Right lung (tissue), 10 donors: ENCODE measurements at places on chromosomes 3 and 15. TPM values are rescaled to one million over a fixed set of nuclear protein-coding genes. Genes with fewer than 3 reads are reported as not detected.

DNA sequence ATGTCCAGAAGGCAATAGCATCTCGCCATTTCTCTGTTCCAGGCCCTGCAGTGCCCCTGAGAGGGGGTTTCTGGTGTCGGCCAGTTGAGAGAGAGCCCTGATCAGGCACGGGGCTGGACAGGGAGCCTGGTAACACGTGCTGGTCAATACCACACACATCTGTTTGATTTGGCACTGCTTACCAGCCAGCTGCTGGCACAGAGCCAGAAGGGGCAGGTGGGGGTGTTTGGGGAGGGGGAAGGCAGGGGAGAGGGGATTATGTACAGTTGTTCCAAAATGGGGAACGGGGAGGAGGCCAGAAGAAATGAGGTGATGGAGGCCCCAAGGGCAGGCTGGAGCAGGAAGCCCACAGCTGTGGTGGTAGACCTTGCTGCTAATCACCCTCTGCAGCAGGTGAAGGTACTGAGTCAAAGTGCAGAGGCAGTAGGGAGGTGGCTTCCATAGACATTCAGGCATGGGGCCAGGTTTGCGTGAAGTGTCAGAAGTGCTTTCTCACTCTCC is 153.5 kb upstream of the LPP start:
- DNase-seq = no peak

DNA sequence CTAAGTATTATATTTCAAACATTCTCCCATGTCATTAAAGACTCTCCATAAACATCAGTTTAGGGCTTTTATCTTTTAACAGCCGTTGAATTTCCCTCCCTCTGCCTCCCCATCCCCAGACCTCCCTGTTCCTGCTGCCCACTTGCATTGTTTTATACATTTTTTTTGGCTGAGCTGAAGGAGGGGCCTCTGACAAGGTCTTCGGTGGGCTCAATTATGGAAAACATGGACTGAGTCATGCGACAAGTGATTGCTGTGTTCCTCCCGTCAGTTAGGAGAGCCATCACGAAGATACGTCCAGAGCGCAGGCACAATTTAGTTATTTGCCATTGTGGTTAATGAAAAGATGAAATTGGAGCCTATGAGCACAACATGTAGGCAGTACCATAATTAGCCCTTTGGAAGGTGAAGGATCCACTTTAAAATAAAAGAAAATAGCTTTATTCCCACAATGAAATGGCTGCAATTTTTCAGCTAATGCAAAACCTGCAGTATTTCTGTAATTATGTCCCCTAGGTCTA is 12.0 kb upstream of the NMNAT3 start:
- DNase-seq = no peak

GRCh38 chr15:82677720-82678323 is 30.7 kb upstream of the CPEB1 start:
- no peak for DNase-seq

Gene NPAP1
- polyA plus RNA-seq = 0.59 TPM

DNA sequence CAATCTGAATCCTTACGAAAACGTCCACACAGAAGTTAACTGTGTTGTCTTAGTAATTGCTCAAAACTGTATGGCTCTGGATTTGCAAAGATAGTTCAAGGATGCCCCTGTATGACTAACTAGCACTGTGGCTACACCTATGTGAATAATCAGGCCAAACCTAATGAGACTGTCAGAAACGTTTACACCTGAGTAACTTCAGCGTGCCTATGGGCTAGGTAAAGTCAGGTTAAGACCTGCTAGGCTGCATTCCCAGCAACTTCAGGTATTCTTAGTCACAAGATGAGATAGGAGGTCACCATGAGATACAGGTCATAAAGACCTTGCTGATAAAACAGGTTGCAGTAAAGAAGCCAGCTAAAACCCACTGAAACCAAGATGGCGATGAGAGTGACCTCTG is 87.8 kb upstream of the PLXND1 start:
- DNase-seq = no peak

Gene CMSS1
- 41.9 TPM for polyA plus RNA-seq

- DNase-seq = peak; percentile 9
Measured at GRCh38 chr3:33146791-33147445, 33.1 kb downstream of the CRTAP start.

DNA sequence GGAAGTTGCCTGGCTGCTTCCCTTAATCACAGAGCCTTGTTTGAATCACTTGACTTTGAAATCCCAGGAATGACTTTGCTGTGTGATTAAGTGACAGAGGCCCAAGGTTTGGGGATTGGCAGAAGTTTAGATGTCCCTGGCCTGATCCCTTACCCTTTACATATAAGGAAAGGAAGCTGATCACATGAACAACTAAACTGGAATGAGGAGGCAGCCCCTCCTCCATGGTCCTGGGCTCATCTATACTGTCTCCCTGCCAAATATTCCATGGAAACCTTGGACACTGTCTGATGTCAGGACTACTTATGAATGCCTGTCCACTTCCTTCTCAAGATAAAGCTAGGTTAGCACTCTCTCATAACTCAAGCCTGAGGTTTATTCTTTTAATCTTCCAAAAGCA is 181.3 kb upstream of the CTDSPL start:
- no peak for DNase-seq

- no peak for DNase-seq
Measured at GRCh38 chr15:61171209-61171608, 57.9 kb downstream of the RORA start.

Gene STRC
- 0.58 TPM for polyA plus RNA-seq

DNA sequence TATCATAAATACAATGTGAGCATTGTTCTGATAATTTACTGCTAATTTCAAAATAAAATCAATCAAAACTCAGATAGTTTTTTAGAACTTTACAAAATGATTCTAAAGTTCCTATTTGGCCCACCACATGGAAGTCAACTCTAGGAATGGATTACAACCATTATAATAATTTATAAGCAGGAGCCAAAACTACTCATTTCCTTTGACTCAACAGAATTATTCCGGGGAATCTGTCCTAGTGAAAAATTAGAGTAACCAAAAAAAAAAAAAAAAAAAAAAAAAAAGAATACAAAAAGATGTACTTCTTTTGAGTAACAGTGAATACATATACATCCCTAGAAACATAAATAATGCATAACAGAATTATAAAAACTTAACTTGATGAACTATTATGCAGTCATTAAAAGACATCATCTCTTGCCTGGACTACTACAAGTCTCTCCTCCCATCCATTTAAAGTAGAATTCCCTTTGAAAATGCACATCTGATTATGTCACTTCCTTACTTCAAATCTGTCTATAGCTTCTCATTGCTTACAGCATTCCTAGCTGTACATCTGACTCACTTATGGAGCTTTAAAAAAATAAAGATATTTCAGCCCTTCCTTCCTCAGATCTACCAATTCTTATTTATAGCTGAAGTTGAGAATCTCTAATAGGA is 43.4 kb downstream of the HDGFL3 start:
- no peak for DNase-seq

DNA sequence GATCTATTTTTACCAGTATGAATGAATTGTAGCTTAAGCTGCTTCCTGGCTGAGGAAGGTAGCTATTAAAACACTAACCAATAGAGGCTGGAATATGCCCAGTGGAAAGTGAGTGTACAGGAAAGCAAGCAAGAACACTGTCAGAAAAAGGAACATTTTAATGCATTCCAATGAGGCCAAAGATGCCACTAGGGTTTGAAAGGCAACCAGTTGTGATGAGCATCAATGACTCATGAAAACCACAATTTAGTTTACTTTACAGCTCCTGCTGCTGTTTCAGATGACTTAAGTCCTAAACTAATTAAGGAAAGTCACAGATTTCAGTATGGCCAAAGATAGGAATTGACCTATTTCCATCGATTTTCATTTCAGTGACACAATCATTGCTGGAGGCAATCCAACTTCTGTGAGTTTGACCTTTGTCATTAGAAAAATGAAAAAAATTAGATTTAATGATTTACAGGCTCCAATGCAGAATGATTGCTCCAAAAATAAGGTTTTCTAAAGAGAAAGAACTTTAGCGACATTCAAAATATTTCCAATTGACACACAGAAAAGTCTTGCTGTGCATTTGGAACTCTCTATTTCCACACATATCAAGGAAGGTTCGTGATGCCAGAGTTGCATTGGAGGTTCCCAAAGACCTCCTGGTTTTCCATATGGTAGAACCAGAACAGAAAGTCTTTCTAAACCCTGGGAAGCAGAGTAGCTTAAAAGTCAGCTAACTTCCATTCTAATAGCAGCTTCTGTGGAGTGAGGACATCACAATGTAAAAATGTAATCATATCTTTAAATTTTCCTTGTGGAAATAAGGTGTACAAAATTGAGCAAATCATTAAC is 103.0 kb downstream of the SUCNR1 start:
- no peak for DNase-seq

Gene PHLDB2
- polyA plus RNA-seq = 59.3 TPM

GRCh38 chr3:169159726-169160125 is 503.8 kb downstream of the MECOM start:
- no peak for DNase-seq

DNA sequence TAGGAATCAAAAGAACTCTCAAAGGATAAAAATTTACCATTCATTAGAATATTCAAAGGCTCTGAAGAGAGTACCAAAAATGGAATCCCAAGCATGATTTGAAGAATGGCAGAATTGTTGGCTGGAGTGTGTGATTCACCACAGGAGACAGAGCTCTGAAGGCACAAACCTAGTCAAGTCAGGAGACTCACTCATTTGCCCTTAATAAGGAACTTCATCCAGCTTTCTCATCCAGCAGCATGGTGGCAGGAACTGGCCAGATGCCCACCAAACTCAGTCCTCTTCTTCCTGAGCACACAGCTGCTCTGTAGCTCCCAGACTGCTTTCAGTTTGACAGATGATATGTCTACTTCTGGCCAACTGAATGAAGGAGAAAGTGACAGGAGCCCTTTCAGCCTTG is 16.5 kb upstream of the HEG1 start:
- no peak for DNase-seq

Gene FOXB1
- polyA plus RNA-seq = not detected

Gene CHST13
- 0.37 TPM for polyA plus RNA-seq

Gene ISLR2
- polyA plus RNA-seq = 6.4 TPM

Gene CHAC1
- 1.1 TPM for polyA plus RNA-seq

- DNase-seq = no peak
Measured at GRCh38 chr15:73127302-73127936, 75.2 kb downstream of the NEO1 start.

DNA sequence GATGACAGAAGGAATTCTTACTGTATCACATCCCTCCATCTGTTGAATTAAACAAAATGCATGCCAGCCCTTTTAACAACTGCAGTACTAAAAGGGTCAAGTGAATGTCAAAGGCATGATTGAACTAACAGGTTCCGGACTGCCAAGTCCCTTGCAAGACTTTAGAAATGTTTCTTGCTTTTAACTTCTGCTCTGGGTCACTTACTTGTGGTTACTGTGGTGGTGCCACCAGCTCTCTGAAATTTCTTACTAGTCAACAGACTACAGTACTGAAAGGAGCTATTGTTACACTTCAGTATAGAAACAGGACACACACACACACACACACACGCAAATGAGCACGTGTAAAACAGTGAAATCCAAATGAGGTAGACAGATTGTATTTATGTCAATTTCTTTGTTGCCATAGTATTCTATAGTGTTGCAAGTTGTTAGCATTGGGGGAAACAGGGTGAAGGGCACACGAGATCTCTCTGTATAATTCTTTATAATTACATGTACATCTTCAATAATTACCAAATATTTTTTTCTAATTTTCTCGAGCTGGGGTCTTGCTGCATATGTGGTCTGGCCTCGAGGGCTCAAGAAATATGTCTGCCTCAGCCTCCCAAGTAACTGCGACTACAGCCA is 79.9 kb upstream of the SLC25A26 start:
- DNase-seq = no peak

GRCh38 chr3:104941785-104942184 is 424.9 kb upstream of the ALCAM start:
- DNase-seq = no peak

DNA sequence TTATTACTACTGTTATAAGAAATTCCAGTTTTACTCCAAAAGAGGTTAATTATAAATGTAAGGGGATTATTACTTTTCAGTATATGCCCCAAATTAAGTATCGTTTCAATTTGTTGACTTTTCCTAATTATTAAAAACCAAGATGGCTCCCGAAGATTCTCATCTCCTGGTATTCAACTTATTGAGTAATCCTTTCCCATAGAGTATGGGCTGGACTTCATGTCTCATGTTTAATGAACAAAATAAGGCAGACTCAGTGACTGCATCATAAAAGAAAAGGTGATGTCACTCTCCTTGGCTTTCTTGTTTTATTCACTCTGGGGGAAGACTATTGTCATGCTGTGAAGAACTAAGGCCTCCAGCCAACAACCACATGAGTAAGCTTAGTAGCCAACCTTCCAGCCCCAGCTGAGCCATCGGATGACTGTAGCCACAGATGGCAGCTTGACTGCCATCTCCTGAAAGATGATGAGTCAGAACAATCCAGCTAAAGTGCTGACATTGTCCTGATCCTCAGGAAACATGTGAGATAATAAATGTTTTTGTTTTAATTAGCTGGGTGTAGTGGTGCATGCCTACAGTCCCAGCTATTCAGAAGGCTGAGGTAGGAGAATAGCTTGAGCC is 17.3 kb downstream of the IGF2BP2 start:
- no peak for DNase-seq

DNA sequence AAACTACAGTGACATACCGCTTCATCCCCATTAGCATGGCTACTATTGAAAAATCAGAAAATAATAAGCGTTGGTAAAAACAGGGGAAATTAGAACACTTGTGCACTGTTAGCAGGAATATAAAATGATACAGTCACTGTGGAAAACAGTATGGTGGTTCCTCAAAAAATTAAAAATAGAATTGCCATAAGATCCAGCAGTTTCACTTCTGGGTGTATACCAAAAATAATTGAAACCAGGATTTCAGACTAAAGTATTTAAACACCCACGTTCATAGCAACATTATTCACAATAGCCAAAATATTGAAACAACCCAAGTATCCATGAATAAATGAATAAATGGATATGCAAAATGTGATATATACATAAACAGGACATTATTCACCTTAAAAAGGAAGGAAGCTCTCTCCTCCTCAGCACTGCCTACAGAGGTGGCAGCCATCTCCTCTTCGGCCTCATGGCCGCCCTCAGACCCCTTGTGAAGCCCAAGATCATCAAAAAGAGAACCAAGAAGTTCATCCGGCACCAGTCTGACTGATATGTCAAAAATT is 34.1 kb downstream of the NGLY1 start:
- no peak for DNase-seq

Gene AMOTL2
- polyA plus RNA-seq = 48.8 TPM

DNA sequence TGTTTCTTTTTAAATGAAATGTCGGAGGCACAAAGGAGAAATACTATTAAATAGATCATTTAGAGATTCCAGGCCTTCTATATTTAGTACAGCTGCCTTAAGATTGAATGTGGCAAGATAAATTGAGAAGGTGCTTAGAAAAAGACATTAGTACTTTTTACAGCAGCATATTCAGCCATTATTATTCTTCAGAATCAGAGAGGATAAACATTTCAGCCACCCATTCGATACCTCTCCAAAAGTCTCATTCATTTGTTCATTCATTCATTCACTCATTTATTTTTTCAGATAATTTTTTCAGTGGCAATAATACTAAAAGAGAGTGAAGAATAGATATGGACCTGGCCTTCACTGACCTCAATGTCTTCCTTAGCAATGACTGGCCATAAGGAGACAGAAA is 347.0 kb downstream of the GRM7 start:
- no peak for DNase-seq
